ENCODE measurements at places on chromosomes 3 and 15. TPM values are rescaled to one million over a fixed set of nuclear protein-coding genes. Genes with fewer than 3 reads are reported as not detected.
A peak's percentile ranks its signal among the peaks of the same experiment; 100 is the strongest.

The COLQ gene
- polyA plus RNA-seq = 2.5 TPM

The CYP1A2 gene
- not detected for polyA plus RNA-seq

The MYL3 gene
- not detected for polyA plus RNA-seq

The BUB1B gene
- polyA plus RNA-seq = 0.78 TPM

The TTC14 gene
- 43.3 TPM for polyA plus RNA-seq

The CCDC9B gene
- 1.1 TPM for polyA plus RNA-seq

The PLA2G4F gene
- not detected for polyA plus RNA-seq

The CGGBP1 gene
- polyA plus RNA-seq = 57.3 TPM

GRCh38 chr3:17811646-17812045 lies 69.2 kb upstream of the TBC1D5 start:
- no peak for DNase-seq

DNA sequence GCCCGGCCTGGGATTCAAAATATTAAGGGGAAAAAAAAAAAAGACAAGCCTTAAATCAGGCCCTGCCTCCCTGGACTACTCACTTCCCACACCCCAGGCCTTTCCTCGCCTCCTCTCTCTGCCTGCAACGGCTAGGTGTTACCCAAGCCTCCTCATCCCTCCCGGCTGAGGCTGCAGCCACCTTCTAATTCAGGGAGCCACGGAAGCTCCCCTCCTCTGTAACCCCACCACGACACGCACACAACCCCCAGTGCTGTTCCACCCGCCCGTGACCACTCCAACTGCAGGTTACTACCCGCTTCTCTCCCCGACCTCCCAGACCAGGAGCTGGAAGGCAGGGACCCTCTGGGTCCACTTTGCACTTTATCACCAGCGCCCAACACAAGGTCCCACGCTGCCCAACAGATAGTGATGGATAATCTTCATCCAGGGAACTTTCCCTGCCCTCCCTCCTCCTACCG lies 936 bp downstream of the KIF7 start:
- DNase-seq = no peak

- peak; percentile 8 for DNase-seq
Measured at GRCh38 chr3:69739204-69740102, at the start of gene MITF. Gene MITF (plus strand): TSS chr3:69739464. CDS start chr3:69739598, 134 bp downstream.

- DNase-seq = no peak
Measured at GRCh38 chr3:137116619-137117018, 158.8 kb downstream of the IL20RB start.

GRCh38 chr3:39406368-39407258 lies at the start of gene RPSA:
Gene RPSA (plus strand): TSS chr3:39406720. CDS start chr3:39407654, 934 bp downstream.
- peak; percentile 98 for DNase-seq

GRCh38 chr15:69595009-69595791 lies 142.6 kb downstream of the RPLP1 start:
- no peak for DNase-seq

- DNase-seq = no peak
Measured at GRCh38 chr3:58645726-58646125, 20.8 kb downstream of the FAM3D start.

GRCh38 chr3:41198526-41198925 lies 779 bp upstream of the CTNNB1 start:
- no peak for DNase-seq

DNA sequence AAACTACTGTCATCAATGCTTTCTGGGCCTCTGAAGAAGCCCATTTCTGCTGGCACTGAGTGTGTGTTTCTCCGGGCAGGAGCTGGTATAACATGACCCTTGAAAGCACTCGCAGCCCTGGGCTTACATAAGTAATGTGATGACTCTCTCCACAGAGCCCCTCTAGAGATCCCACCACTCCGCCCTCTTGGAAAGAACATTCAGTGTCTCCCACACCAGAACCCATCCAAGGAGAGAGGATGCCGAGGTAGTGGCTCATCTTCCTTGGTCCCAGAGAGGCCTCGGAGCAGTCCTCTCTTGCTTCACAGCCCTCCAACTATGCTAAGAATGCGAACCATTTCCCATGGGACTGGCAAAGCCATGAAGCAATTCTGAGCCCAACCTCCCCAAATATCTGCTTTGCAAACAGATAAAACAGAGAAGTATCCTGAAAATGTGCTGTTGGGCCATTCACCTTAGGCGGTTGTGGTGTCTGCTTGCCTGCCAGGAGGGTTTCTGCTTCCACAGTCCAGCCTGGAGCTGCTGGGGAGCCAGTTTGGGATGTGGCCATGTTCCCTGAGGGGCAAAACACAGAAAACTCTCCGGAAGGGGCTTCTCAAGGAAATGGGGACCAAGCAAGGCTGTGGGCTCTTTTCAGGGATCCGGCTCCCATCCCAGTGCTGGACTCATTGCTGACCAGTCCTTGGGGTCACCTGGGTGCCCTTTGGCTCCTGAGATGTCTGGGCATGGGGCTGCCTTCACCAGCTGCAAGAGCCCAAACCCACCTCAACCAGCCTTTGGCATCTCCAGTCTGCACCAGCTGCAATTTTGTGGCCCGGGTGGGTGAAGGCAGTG lies 47.3 kb downstream of the AMOTL2 start:
- DNase-seq = no peak

DNA sequence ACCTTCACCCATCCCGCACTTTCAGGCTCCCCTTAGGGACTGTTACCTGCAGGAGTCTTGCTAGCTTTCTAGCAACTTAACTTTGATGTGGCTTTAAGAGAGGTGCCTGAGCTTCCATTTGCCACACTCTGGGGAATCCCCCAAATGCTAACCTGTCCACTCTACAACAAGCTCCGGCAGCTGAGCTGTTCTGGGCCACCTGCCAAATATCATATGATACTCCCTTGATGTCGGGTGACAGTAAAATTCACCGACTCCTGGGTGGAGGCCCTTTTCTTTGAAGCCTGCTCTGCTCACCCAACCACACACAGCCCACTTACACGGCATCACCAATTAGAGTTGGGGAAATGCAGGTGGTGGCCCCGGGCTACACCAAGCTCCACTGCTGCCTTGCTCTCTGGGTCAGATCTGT lies 38.0 kb upstream of the XCR1 start:
- DNase-seq = peak; percentile 45

- DNase-seq = no peak
Measured at GRCh38 chr3:120749843-120750242, 7.3 kb downstream of the GTF2E1 start.

DNA sequence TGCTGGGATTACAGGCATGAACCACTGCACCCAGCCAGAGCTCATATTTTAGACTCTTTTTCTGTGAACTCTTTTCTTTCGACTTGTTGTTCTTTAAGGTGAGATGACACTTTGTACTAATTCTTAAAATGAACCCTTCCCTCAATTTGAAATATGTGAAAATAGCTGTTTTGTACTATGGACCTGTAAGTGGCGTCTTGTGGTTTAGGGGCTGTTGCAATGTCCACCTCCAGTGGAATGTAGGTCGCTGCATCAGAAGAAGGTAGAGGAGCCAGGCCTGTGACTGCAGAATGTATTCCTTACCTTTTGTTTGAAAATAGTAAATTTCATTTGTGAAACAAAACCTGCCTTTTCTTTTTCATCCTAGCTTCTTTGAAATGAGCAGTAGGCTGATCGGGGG lies 38.9 kb downstream of the FNDC3B start:
- DNase-seq = no peak

- no peak for DNase-seq
Measured at GRCh38 chr15:98845138-98845884, 162.3 kb downstream of the PGPEP1L start.

GRCh38 chr3:45741247-45741646 lies 52.1 kb downstream of the SACM1L start:
- no peak for DNase-seq

DNA sequence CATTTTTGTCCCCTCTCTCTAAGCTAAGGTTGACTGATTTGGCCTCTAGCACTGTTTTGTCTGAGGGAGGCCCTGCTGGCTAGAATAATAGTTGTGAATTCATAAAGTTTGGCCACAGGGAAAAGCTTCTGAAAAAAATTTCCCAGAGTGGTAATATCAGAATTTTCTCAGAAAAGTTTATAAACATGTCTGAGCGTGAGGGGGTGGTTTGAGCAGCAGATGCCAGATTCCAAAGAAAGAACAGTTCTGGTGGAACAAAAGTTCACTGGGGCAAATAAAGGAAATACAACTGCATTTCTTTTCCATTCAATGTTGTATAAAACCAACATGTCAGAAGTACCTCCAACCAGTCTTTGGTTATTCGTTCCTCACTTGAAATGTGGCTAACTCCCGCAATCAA lies 61.2 kb downstream of the CLDN1 start:
- no peak for DNase-seq

DNA sequence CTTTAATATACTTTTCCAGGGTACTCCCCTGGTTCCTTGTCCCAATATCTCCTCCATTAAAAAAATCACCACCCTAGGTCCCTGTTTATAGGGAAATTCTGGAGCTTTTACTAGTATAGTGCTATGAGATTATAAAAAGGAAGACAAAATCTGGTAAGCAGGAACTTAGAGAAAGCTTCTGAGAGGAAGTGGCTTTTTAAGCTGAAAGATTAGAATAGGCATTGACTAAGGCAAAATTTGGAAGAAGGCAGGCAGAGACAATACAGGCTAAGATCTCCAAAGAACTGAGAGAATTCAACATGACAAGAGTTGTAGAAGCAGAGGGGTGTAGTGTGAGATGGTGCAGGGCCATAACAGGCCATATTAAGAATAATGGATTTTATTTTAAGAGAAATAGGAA lies 25.8 kb downstream of the SGO1 start:
- peak; percentile 22 for DNase-seq
